ENCODE measurements at places on chromosomes 12 and 14. TPM values are rescaled to one million over a fixed set of nuclear protein-coding genes. Genes with fewer than 3 reads are reported as not detected.

- DNase-seq = no peak
Observed at GRCh38 chr12:123720141-123720814, 8.1 kb downstream of the ATP6V0A2 start.

IRAK3 gene
- total RNA-seq = 2.6 TPM

DNA sequence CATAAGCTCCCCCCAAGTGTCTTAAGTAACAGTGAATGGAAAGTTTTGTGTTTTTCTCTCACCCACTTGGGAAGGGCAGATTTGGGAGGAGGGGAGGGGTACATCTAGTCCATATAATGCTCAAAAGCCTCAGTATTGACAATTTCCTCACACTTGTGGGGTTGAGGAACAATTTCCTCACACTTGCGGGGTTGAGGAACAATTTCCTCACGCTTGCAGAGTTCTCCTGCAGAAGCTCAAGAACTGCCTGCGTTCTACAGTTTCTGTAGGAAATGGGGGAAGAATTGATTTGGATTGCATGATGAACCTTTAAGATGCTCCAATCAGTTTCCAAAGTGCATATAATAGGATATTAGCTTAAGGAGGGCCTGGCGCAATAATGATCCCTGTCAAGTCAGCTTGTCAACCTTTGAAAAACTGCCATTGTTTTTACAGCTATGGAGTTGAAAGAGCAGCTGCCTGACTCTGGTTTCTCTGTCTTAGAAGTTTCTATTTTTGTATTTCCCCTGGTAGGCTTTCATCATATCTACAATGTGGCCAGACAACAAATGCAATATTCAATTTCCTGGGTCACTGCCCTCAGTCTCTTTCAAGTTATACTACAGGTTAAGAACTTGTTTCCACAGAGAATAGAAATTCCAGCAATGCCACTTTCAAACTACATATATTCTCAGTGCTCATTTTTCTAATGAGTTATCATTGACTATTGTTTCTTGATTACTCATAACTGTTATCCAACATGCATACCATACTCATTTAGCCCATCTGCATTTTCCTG is 66.5 kb downstream of the PLEKHG7 start:
- DNase-seq = no peak

SLC41A2 gene
- 16.8 TPM for total RNA-seq

DNA sequence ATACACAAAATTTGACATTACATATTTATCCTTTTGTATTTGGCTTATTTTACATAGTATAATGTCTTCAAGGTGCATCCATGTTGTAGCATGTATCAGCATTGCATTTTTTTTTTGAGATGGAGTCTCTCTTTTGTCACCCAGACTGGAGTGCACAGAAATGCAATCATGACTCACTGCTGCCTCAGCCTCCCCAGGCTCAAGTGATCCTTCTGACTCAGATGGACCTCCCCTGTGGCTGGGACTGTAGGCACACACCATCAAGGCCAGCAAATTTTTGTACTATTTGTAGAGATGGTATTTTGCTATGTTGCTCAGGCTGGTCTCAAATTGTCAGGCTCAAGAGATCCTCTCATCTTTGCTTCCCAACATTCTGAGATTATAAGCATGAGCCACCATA is 214.4 kb upstream of the ALG10B start:
- DNase-seq = no peak

DNA sequence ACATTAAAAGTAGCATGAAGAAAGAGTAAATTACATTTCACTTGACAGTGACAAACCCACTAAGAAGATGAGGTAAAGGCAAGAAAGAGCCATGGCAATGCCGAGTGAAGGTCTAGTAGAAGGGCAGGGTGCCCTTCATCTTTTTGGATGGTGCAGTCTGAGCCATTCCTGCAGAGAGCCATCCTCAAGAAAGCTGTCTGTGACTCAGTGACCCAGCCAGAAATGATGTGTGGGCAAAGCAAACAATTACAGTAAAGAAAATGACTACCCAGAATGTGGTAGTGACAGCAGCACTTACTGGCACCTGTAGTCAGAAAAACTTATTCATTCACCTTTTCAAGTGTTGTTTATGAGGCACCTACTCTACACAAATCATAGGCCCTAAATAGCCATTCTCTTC is 281.7 kb downstream of the DUSP6 start:
- no peak for DNase-seq

DNA sequence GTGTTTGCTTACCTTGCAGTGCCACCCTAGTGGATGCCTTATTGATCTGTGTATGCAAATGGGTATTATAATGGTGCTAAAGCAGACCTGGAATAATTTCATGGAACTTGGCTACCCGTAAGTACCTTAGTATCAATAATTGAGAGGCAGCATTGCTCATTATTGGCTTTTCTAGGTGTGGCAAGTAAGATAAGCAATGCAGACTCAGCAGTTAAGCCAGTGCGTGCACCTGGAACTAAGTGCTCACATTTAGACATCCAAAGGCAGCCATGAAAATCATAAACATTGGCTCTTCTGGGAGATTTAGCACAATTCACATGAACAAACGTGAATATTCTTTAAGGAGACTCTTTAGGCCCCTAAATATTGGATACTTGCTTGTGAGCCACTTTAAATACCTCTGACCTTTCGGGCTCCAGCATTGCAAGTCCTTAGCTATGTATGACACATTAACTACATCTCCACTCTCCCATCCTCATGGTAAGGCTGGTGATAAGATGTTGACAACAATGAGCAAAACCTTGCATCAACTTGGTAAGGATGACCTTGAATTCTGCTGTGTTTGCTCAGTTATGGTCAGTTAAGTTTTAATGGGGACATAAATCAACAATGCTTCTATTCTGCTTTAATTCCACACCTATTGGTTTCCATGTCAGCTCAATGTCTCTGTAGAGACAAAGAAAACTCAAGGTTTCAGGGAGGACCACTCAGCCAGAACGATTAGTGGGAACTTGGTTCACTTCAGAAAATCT is 112.0 kb downstream of the SLC5A8 start:
- no peak for DNase-seq

DPY19L2 gene
- 11.2 TPM for total RNA-seq

LRIG3 gene
- 97.2 TPM for total RNA-seq

DNA sequence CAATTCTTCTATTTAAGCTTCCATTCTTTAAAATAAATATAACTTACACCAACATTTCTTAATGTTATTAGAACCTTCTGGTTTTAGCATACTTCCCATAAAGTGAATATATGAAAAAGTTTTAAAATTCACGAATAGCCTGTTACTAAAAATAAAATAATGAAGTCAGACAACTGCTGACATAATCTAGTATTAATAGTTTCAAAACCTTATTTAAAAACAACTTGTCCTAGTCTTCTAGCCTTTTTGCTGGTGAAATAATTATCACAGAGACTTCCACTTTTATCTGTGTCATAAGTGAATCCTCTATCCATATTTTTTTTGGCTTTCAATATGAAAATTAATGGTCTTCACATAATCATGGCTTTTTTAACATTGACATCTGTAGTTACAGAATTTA is 93.8 kb upstream of the MON2 start:
- no peak for DNase-seq

GRCh38 chr12:1820191-1820895 is at the start of gene LRTM2:
Gene LRTM2, plus strand, starts transcription at chr12:1820565. Its CDS starts 7,584 bp downstream, at chr12:1828149.
- no peak for DNase-seq

TMTC1 gene
- 33.2 TPM for total RNA-seq

DNA sequence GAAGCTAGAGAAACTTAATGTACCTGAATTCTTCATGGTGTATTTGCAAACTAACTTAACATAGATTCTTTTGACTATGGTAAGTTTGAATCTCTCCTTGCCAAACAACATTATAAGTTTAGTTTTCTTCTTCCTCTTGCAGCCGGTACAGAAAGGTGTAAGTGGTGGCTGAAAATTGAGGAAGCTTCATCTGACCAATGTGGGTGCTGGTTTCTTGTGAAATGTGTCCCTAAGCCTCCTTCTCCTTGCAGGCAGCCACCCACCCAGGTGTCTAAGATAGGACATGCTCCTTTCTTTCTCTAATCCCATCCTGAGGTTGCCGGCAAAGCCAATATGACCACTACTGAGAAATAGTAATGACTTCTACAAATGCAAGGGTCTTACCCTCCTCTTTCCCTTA is 20.6 kb downstream of the GSG1 start:
- no peak for DNase-seq

DNA sequence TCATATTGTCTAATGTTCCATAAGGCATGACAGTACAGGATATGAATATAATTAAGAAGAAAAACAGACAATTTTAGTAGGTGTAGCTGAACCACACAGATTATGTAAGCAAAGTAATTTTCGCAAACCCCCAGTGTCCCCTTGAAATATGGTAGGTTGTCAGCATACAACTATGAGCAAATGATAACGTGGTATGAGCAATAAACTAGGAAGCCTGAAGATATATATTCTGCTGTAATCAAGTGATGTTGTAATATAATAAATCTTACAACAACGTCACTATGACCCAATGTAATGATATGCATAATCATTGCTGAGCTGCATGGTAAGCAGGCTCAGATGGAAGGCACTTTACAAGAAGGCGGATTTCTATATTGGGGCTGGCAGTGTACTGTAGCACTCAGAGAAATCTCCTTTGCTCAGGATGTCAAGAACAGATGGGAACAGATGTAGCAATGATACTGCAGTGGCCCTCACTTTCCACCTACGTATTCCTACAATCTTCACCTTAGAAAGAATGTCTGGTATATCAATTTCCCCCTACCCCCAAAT is 47.8 kb upstream of the MYF6 start:
- peak; percentile 33 for DNase-seq

DNA sequence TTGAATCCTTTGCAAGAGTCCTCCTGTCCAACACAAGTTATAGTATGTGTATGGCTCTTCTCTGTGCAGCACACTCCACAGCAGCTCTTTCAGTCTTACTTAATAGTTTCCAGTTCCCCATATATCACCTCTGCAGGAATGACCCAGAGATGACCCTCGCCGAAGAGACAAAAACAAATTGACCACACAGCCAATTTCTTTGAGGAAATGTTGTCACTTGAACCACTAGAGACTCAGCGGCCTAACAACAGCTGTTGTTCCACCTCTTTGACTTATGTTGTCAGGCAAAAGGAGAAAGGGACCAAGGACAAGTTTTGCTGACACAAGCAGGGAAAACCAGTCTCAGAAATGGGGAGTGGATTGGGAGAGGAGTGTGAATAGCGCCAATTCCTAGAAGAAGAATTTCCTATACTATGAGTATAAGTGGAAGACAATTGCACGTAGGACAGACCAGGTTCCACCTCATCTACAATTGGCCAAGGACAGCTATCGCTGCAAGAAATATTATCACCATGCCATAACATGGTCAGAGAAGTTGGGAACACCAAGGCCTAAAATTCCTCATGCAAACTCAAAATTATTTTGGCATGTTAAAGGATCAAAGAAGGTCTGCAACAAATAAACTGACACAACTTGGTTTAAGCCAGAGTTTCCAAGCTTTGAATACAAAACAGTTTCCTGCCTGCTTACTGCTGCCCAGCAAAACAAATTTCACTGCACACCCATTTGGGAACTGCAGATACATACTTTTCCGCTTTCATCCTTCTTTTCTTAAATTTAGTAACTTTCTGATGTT is 41.7 kb upstream of the ITPR2 start:
- DNase-seq = peak; percentile 23

DNA sequence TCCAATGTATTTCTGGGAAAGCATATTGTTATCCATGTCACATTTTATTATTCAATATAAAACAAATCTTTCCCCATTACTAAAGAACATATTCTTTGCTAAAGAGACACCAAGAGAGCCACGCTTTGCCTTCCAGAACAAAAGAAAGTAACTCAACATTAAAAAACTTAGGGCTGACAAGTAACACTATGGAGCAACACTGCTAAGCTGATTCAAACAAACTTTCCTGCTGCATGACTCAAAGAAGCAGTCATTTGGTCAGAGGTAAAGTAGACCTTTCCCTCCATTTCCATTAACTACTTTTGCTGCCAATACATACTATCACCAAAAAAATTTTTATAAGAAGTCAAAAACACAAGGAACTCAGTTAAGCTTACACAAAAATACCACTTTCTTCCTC is 83.0 kb downstream of the DENND5B start:
- DNase-seq = no peak

- DNase-seq = no peak
Observed at GRCh38 chr14:52937306-52937705, 13.5 kb downstream of the FERMT2 start.

GRCh38 chr12:15044471-15044870 is 71.6 kb downstream of the PDE6H start:
- peak; percentile 46 for DNase-seq

KLRC2 gene
- total RNA-seq = not detected

PSME2 gene
- 151 TPM for total RNA-seq

DNA sequence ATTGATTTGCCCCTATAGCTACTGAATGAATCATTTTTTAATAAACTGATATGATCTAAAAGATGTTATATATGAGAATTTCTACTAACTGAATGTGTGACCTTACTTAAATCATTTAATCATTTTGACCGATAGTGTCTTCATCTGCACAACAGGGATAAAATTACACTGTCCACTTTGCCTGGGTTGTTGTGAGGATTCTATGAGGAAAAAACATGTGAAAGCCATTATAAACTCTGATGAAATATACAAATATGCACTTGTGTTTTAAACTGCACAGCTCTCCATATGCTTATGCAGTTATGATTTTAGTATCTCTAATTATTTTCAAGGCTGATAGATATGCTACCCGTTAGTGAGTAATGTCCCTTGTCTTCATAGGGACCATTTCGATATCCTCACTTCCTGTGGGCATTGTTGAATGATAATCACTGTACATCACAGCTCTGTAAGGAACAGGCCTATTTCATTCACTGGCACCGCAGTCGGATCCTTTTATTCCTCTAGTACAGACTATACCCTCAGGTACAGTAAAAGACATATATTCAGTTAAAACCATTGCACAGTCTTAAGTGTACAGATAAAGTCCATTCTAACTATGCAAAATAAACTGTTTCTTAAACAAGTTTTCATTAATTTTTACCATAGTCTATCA is 88.7 kb upstream of the RAP1B start:
- peak; percentile 49 for DNase-seq

- DNase-seq = peak; percentile 38
Observed at GRCh38 chr12:43501703-43502102, 50.3 kb downstream of the ADAMTS20 start.

SERPINA9 gene
- not detected for total RNA-seq

- peak; percentile 73 for DNase-seq
Observed at GRCh38 chr14:68800390-68800789, 7.5 kb upstream of the ZFP36L1 start.

- peak; percentile 66 for DNase-seq
Observed at GRCh38 chr12:10140001-10140400, 10.0 kb upstream of the CLEC7A start.

HCAR1 gene
- total RNA-seq = 0.43 TPM

ZC3H14 gene
- total RNA-seq = 85.5 TPM

CERS5 gene
- total RNA-seq = 40.2 TPM
